ENCODE measurements at places on chromosomes 7 and 10. TPM values are rescaled to one million over a fixed set of nuclear protein-coding genes. Genes with fewer than 3 reads are reported as not detected.

COA1 gene
- total RNA-seq = 55.4 TPM

FASTK gene
- 62.9 TPM for total RNA-seq

PLAC9 gene
- 97.9 TPM for total RNA-seq

TSC22D4 gene
- total RNA-seq = 31.3 TPM

SFR1 gene
- total RNA-seq = 7.0 TPM

VSTM2A gene
- not detected for total RNA-seq

ANTXRL gene
- total RNA-seq = not detected

KLF14 gene
- total RNA-seq = not detected

SGMS1 gene
- total RNA-seq = 22.4 TPM

METTL2B gene
- total RNA-seq = 19.3 TPM

WEE2 gene
- total RNA-seq = not detected

PDK4 gene
- 528 TPM for total RNA-seq

SYT15 gene
- total RNA-seq = 4.9 TPM

MYL7 gene
- total RNA-seq = 20,486 TPM

NPSR1 gene
- not detected for total RNA-seq

METTL27 gene
- 0.92 TPM for total RNA-seq

PNLIP gene
- total RNA-seq = not detected

AZGP1 gene
- 91.1 TPM for total RNA-seq
